Type B pancreatic cell (in vitro differentiated cells): ENCODE measurements at places on chromosomes 1 and 21. TPM values are rescaled to one million over a fixed set of nuclear protein-coding genes. Genes with fewer than 3 reads are reported as not detected.

GRCh38 chr1:2233468-2233867 lies 5.3 kb downstream of the SKI start:
- no peak for DNase-seq

GRCh38 chr1:51336004-51336403 lies 5.6 kb upstream of the TTC39A start:
- DNase-seq, result peak; percentile 42

- DNase-seq, result no peak
These were observed 14.3 kb upstream of the DR1 start for GRCh38 chr1:93331412-93331811.

DNA sequence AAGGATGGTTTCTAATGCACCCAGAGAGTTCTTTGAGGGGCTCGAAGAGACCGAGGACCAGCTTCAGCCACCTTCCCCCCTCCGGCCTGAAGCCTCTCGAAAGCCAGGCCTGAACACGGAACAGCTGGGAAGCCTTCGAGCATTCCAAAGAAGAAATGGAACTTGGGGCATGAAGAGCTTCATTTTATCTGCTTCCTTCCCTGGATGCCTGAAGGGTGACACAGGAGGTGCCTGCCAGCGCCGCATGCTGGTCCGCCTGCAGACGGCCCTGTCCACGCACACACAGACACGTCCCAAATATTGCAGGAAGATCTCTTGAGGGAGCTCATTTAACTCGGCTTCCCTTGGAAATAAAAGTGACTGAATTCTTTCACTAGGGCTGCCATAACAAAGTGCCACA lies 73.7 kb downstream of the TOMM20 start:
- no peak for DNase-seq

DNA sequence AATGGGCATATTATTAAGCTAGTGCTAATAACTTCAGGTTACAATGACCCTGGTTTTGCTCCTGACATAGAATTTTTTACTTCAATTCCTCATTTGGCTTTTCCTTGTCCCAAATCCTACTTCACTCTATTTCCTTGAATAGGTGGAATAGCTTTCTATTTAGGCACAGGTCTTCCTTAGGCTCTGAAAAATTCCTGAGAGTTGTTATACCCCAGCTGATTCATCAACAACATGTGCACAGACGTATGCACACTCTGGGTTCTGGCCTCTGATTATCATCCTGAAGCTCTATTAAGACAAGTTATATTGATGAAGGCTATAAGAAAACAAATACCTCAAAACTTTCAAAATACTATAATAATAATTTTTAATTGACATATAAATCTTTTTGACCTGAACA lies 172.4 kb downstream of the NTMT2 start:
- DNase-seq, result no peak

DNA sequence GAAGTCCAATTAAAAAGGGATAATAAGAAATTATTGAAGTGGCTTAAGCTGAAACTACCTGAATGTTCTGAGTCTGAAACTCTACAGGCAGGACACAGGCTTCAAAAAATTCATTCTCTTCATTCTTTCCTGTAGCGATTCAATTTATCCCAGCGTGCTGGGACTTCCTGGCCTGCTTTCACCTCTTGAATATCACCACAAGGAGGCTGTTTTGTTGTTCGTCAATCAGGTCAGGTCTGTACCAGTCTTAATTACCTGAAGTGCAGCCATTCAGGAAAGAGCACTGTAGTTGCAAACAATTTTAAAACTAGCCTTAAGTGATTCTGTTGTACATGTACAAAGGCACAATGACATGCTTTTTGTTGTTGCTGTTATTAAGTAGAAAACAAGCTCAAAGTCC lies 38.4 kb downstream of the FYB2 start:
- DNase-seq, result no peak

FCER1G gene
- total RNA-seq, result 0.80 TPM in 1 of 2 replicates, not detected in the other
